Activated naive CD8-positive, alpha-beta T cell treated with anti-CD3 and anti-CD28 coated beads, Interleukin-2, amount 10 ng/mL, durations not matched to agents 7 days and 5 days (primary cell): ENCODE measurements at places on chromosomes 11 and 22. TPM values are rescaled to one million over a fixed set of nuclear protein-coding genes. Genes with fewer than 3 reads are reported as not detected.

FXYD2 gene
- 28.0 TPM for total RNA-seq

CRYBB2 gene
- not detected for total RNA-seq

RGL4 gene
- total RNA-seq, result 25.8 TPM

DNA sequence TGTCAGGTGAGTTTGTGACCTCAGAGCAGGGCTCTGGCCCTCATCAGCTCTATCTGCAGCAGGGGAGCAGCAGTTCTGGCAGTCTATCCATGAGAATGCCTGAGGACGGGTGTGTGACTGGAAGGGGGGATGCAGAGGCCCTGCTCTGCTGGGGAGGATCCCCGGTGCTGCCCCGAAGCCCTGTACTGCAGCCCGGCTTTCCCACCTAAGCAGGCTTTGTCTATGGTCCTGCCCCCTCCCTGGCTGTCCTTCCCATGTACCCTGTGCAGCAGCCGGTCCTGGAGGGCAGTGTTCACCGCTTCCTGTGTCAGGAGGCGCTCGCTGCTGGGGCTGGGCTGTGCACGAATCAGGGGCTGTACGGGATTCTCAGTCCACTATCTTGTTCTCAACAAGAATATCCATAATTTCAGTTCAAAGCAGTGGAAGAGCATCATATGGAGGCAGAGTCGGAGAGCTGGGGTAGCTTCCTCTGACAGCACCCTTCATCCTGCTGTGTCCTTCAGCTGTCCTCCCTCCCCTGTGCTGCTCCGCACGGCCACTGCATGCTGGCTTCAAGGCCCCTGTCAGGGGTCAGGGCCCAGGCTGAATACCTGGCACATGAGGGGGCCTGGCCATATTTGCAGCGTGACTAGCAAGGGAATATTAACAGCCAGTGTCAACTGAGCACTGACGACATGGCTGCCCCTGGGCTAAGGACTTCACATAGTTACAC, 125.2 kb downstream of the CTTN start:
- no peaks in the 10 kb centered on the region for H3K36me3 ChIP-seq
- peaks cover 22% of the 10 kb centered on the region for H3K27me3 ChIP-seq
- no peak overlapping the region for H3K4me3 ChIP-seq
- DNase-seq, result no peak

DNA sequence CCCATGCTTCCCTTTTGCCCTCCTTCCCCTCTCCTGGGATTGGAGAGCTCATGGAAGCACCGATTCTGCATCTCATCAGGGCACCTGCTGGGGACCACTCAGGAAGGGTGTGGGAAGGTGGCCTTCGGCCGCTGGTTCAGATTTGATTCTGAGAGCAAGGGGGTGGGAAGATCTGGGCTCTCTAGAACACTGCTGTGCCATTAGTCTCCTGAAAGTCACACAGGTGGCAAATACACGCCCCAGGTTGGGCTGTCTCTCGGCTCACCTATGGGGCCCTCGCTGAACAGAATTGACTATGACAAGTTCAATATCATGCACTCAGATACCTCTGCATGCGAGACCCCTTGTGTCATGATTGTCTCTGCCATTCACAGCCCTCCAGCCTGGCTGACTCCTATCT, 12.8 kb upstream of the APOBEC3A start:
- H3K4me3 ChIP-seq, result no peak overlapping the region
- no peaks in the 10 kb centered on the region for H3K36me3 ChIP-seq
- peaks cover 32% of the 10 kb centered on the region for H3K27me3 ChIP-seq
- H3K27ac ChIP-seq, result no peak overlapping the region

DNA sequence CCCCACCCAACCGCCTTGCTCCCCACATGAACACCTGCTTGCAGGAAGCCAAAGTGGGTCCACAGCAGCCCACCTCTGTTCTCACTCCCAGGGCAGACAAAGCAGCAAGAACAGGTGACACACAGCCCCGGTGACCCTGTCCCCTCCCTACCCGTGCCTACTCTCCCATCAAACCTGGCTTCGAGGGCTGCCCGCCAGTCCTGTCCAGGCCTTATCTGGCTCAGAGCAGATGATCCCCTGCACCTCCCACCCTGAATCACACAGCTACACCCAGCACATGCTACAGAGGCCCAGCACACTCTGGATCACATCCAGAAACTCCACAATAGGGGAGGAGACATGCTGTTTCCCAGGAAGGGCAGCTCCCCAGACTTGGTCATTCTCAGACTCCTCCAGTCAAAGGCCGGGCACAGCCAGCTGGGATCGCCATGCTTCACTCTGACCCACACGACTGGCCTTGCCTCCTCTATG, 6.2 kb upstream of the RGL4 start:
- H3K36me3 ChIP-seq, result peaks cover 3% of the 10 kb centered on the region
- no peak for DNase-seq
- peaks cover 8% of the 10 kb centered on the region for H3K4me1 ChIP-seq
- H3K27ac ChIP-seq, result no peak overlapping the region

GRCh38 chr22:49487950-49488349, 339.7 kb downstream of the BRD1 start:
- no peak overlapping the region for H3K4me3 ChIP-seq
- no peak for DNase-seq
- H3K36me3 ChIP-seq, result no peaks in the 10 kb centered on the region
- H3K4me1 ChIP-seq, result no peaks in the 10 kb centered on the region
- H3K27me3 ChIP-seq, result no peaks in the 10 kb centered on the region

DNA sequence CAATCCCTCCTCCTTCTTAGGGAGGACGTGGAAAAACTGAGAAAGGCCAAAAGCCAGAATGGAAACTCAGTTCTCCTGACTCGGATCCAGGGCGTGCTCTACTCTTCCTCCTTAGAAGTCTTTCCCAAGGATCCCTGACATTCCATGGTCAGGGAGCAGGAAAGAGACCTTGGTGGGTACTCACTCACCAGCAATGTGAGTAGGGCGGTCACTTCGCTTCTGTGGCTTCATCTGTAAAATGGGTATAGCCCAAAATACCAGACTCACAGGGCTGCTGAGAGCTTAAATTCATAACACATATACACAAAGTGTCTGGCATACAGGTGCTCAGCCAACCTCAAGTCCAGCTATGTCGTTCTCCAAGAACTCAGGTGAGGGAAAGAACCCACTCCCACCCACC, 629 bp upstream of the KCTD17 start:
- no peak overlapping the region for H3K4me3 ChIP-seq
- peaks cover 14% of the 10 kb centered on the region for H3K4me1 ChIP-seq
- no peaks in the 10 kb centered on the region for H3K27me3 ChIP-seq

F2 gene
- not detected for total RNA-seq

P2RX6 gene
- total RNA-seq, result 1.9 TPM

ZNF408 gene
- 18.9 TPM for total RNA-seq

- H3K27ac ChIP-seq, result no peak overlapping the region
- no peaks in the 10 kb centered on the region for H3K36me3 ChIP-seq
- DNase-seq, result no peak
- no peak overlapping the region for H3K4me3 ChIP-seq
- H3K27me3 ChIP-seq, result no peaks in the 10 kb centered on the region
- no peaks in the 10 kb centered on the region for H3K4me1 ChIP-seq
Observed at GRCh38 chr11:79422866-79423265, 18.0 kb downstream of the TENM4 start.

MS4A7 gene
- total RNA-seq, result 0.99 TPM

GRCh38 chr11:112977755-112978154, 16.5 kb downstream of the NCAM1 start:
- no peak overlapping the region for H3K4me3 ChIP-seq
- no peaks in the 10 kb centered on the region for H3K4me1 ChIP-seq

GRCh38 chr22:48703265-48703941, 1124.3 kb downstream of the BRD1 start:
- no peak overlapping the region for H3K27ac ChIP-seq
- no peaks in the 10 kb centered on the region for H3K4me1 ChIP-seq
- no peaks in the 10 kb centered on the region for H3K27me3 ChIP-seq
- DNase-seq, result no peak
- no peak overlapping the region for H3K4me3 ChIP-seq

DNA sequence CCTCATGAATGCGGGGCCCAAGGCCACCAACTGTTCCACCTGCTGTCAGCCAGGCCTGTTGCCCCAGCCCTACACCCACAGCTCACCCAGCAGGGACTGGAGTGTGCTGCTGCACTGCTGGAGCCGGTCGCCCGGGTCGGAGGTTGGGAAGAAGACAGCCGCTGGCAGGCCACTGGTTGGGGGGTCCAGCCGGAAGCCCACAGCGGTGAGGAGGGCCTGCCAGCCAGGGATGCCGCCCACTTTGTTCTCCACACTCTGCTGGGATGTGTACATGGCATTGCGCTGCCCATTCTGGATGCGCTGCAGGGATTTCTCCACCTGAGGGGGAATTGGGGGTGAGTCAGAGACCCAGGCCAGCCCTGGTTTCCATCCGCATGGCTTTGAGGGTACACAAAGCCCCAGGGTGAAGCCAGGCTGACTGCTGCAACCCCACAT, 74.2 kb upstream of the PITPNB start:
- H3K36me3 ChIP-seq, result no peaks in the 10 kb centered on the region
- H3K4me1 ChIP-seq, result peaks cover 1% of the 10 kb centered on the region
- H3K27ac ChIP-seq, result no peak overlapping the region
- no peak overlapping the region for H3K4me3 ChIP-seq
- DNase-seq, result peak; percentile 19
